ENCODE measurements at places on chromosomes 2 and 18.

- no peak for DNase-seq
These were observed 128.7 kb downstream of the CTIF start for GRCh38 chr18:48667276-48668254.

- DNase-seq, result no peak
These were observed 85.0 kb downstream of the USP40 start for GRCh38 chr2:233481368-233482142.

- DNase-seq, result no peak
These were observed 154.1 kb upstream of the RBBP8 start for GRCh38 chr18:22778996-22779395.

- DNase-seq, result no peak
These were observed 1293.1 kb upstream of the SLC39A10 start for GRCh38 chr2:194363878-194364277.

- DNase-seq, result no peak
These were observed 80.4 kb upstream of the WDR75 start for GRCh38 chr2:189360861-189361260.

DNA sequence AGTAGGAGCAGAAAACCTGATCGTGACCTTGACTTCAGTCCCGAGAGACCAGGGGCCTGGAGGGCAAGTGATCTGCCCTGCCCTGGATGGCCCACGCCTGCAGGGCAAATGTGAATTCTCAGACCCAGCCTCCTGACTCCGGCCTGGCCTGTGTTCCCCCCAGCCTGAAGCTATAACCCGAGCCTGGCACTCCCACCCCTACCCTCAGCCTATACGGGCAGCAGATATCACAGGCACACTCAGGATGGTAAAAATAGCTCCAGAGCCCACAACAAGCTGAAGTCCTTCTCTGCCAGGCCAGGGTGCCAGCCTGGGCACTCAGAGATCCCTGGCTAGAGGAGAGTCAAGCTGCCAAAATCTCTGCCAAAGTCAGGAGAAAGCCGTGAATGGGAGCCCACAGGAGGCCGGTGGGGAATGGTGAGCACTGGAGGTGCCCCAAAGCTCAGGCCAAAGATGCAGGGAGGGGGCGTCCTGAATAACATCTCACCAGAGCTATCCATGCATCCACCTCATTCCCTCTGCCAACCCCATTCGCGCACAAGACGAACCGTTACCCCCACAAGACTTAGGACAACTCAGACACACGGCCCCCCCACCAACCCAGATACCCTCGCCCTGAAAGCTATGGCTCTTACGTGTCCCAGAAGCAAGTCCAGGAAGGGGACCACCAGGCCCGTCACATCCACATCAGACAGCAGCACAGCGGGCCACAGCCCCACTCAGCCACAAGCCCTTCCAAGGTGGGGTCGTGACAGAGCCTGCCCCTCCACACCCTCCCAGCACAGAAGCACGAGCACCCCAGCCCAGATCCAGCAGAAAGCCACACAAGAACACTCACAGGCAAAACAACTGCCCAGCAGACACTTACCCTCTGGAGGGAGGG, 144.9 kb downstream of the TNS1 start:
- DNase-seq, result no peak

GRCh38 chr2:234670052-234670451, 173.2 kb upstream of the ARL4C start:
- DNase-seq, result no peak

- DNase-seq, result no peak
These were observed 356.1 kb upstream of the ZC3H15 start for GRCh38 chr2:186129767-186130581.

- DNase-seq, result no peak
These were observed 65.9 kb downstream of the PHLPP1 start for GRCh38 chr18:62781262-62781661.

GRCh38 chr2:220051716-220052115, 424.3 kb downstream of the SLC4A3 start:
- DNase-seq, result no peak
